Stimulated activated CD8-positive, alpha-beta memory T cell treated with anti-CD3 and anti-CD28 coated beads, Interleukin-7, amount 100 ng/mL, for 24 hours (primary cell): ENCODE measurements at places on chromosomes 4 and X.

DNA sequence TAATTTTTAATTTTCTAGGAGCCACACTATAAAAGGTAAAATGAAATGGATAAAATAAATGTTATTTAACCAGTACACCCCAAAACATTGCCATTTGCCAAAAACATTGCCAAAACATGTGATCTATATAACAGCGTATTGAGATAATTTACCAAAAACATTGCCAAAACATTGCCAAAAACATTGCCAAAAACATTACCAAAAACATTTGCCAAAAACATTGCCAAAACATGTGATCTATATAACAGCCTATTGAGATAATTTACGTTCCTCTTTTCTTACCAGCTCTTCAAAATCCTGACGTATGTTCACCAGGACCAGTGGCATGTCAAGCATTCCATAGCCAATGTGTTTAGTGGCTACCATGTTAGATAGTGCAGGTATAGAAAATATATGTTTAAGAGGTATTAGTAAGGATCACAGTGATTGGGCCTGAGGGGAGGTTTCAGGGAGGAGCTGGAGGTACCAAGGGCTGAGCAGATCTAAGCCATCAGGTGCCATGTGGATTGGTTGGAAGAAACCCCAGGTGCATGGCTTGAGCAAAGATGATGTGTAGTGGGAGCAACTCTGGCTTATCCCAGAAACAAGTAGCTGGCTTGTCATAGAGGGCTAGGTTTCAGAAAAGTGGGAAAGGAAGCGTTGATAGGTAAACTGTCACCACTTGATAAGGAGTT is 42.6 kb downstream of the RAPGEF2 start:
- no peak for DNase-seq

DNA sequence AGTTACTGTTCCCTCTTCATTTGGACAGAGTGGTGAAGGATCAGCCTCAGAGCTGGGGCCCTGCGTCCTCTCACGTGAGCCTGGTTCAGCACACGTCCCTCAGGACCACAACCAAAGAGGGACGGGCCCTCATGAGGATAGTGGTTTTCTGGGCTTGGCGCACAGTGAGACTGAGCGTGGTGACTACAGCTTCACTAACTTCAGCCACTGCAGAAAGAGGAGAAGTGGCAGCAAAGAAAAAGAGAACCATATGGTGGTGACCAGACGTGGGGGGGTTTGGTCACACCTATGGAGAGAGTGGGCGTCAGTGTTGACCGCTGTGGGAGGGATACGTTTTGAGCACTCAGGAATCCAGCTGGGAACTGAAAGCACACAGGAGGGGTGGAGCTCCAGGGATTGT is 21.8 kb upstream of the TNIP3 start:
- DNase-seq = no peak

- no peak for DNase-seq
These were observed 7.4 kb downstream of the WDR44 start for GRCh38 chrX:118353081-118353850.

DNA sequence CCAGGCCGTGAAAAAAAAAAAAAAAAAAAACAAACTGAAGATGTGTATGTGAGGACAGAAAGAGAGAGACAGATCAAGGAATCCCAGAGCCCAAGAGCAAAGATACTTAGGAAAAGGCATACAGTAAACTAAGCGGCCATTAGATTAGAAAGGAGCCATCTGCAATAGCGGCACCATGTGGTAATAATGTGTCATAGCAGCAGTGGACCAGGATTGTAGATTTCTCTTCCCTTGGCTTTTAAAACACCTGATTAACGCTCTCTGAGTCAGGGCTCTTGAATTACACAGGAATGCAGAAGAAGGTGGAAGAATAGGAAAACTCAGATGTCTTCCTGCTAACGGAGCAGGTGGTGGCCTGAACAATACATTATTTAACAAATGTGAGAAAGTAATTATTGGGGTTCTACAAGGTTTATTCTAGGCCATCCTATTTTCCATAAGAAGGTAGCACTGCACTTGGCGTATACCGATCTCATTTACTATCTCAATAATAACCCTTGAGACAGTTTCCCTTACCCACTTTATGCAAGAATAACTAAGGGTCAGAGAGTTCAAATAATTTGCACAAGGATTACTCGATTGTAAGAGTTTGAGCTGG is 182.7 kb downstream of the KCNIP4 start:
- DNase-seq = no peak

GRCh38 chr4:164439037-164439436 is 314.9 kb upstream of the SMIM31 start:
- DNase-seq = no peak

- DNase-seq = no peak
These were observed 175.1 kb downstream of the PARM1 start for GRCh38 chr4:75107755-75108612.

DNA sequence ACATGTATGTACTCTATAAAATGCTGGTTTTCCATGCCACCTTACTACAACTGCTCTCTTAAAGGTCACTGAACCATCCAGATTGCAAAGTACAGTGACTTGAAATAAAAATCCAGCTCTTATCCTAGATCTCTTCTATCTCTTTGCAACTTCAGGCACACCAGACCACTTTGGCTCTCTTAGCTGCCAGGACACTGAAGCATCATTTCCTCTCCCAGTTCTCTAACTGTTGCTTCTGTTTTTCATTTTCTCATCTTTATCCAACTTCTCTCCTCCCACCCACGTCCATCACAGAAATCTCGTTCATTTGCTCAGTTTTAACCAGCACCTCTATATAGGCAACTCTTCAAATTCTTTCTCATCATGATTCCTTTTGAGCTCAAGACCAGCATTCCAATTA is 74.3 kb downstream of the METTL14 start:
- DNase-seq = no peak

DNA sequence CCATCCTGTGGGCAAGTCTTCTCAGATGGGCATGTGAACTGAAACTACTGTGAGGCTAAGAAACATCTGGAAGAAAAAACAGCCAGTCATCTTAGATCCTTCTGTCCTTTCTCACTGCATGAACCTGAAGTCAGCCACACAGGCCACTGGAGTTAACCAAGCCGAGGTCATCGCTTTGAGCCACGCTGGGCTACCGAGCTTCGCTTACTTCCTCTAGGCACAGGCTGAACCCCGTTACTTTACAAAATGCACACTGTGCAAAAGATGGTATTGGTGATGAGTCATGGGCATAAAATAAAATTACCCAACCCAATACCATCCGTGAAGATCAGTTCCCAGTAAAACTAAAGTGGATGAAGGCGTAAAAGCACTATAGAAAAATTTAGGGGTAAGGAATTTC is 86.2 kb downstream of the MTMR1 start:
- no peak for DNase-seq

GRCh38 chrX:19213610-19214152 is 91.4 kb upstream of the ADGRG2 start:
- DNase-seq = no peak

DNA sequence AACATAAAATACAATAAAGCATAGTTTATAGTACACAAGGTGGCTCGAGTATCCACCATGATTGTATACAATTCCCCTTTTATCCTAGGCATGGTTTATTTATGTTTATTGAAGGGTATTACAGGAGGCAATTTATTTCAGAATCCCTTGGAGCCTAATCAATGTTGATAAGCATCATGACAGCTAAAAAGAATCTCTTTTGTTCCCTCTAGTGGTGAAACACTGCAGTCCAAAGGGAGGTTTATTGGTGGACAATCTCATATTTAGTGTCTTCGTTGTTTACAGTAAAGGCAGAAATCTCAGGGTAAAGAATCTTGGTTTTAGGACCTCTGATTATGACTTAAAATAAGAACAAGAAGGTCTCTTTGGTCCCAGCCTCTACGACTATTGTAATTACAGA is 1712.5 kb downstream of the C4orf33 start:
- no peak for DNase-seq

DNA sequence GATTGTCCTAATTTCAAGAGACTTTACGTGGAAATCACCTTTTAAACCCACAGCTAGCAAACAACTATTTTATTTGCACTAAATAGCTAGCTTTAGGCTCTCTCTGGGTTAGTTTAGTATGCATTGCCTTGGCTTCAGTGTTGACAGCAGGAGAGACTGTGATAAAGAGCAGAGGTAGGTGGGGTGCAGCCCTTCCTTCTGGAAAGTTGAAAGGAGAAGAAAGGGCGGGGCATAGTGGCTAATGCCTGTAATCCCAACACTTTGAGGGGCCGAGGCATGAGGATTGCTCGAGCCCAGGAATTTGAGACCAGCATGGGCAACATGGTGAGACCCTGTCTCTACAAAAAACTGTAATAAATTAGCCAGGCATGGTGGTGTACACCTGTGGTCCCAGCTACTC is 29.0 kb upstream of the TMEM154 start:
- no peak for DNase-seq

DNA sequence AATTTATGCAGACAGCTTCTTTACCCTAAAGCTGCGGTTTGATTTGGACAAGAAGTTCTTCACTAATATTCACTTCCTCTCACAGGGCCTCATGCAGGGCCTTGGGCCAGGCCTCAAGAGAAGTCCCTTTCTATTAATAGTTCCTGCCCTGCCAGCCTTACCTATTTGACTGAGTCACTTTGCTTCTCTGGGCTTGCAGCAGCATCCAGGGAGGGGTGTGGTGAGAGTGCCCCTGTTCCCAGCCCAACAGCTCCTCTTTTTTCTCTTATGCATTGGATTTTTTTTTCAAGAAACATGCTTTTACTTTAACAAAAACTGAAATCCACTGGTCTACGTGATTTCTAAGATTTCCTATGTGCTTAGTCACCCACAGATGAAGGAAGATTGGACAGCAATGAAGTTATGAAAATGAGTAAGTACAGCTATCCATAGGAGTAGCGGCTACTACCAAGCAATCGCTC is 26.7 kb downstream of the FAM156B start:
- DNase-seq = no peak

GRCh38 chrX:40471965-40472648 is 108.7 kb upstream of the ATP6AP2 start:
- no peak for DNase-seq

DNA sequence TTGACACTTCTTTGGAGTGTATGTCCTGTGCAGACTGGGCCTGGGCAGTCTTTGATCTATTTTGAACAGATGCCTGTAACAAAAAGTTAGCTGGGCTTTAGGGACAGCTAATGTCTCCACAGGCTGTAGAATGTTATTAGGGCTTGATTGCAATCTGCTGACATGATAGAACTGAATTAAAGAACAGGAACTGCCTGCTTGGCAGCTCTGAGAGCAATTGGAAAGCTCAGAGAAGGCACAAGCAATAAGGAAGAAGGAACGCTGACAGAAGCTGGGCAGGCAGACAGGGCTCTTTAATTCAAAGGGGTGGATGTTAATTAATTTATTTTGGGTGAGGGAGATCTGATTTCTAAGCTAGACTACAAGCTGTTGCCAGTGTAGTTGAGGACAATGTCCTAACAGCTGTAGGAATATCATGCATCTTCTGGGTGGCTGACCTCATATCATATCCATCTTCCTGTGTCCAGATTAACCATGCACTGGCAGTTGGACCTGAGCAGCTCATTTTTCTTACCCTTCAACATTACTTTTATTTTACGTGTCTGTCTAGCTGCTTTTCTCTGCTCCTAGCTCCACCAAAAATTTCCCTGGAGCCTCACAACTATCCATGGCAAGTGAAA is 20.7 kb upstream of the GRXCR1 start:
- DNase-seq = no peak

GRCh38 chrX:128057421-128057820 is 5.2 kb upstream of the ACTRT1 start:
- DNase-seq = no peak

GRCh38 chr4:159193046-159193620 is 90.3 kb downstream of the RAPGEF2 start:
- no peak for DNase-seq

GRCh38 chrX:40108162-40108958 is 10.6 kb upstream of the BCOR start:
- DNase-seq = no peak

DNA sequence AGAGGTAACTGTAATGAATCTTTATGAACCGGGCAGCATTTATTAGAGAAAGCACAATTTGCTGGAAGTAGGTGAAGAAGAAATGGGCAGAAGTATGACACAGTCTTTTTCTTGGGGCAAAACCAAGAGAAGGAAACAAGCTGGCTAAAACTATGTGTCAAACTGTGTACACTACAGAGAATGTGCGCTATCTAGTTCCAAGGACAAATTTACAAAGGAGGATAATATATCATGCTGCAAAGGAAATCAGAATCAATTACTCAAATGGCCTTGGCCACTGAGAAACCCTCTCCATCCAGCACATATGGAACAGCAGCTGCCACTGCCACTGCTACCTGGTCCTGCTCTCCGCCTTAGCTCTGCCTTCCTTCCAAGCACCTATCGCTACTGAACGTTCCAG is 17.1 kb upstream of the MECP2 start:
- DNase-seq = no peak

- DNase-seq = no peak
These were observed 210.2 kb upstream of the GYPA start for GRCh38 chr4:144350706-144351105.

DNA sequence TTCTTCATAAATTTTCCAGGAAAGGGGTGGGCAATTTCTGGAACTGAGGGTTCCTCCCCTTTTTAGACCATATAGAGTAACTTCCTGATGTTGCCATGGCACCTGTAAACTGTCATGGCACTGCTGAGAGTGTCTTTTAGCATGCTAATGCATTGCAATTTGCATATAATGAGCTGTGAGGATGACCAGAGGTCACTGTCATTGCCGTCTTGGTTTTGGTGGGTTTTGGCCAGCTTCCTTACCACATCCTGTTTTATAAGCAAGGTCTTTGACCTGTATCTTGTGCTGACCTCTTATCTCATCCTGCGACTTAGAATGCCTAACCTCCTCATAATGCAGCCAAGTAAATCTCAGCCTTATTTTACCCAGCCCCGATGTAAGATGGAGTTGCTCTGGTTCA is 577.8 kb downstream of the NLGN4X start:
- no peak for DNase-seq
